ENCODE measurements at places on chromosomes 2 and 18.

DNA sequence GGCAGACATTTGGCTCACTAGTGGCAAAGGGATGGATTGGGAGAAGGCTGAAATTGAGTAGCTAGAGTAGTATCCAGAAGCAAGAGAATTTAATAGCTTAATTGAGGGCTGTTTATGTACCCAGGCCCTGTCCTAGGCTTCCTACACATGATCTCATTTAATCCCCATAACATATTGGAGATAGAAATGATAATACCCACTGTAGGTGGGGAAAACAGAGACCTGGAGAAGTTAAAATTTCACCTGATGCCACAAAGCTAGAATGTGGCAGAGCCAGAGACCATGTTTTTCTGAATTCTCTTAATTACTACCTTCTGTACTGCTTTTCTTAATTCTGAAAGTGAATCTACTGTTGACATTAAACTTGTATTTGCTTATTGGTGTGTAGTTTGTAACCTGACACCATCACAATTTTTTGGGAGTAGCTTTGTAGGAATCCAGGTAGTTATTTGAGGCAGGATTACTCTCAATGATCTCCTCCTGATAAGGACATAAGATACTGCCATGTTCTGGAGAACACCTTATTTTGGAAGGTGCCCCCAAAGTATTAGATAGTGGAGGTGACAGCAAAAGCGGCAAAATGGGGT, 42.2 kb downstream of the RAB10 start:
- ATAC-seq: no peak

DNA sequence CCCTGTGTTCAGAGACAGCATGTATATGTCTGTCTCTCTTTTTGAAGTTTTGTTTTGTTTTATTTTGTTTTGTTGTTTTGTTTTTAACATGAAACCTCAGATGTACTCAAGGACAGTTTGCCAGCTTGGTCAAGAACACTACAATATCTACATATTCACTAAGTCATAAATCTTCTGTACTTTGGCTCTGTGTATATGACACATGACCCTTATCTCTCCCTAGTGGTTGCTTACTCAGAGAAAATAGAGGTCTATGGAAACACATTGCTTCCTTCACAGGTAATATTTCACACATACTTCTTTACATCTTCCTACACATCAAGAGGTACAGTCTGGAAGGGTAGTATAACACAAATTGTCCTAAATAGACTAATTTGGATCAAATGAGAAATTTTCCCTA, 312.6 kb upstream of the VRK2 start:
- no peak for ATAC-seq

GRCh38 chr2:180184506-180184905, 177.4 kb upstream of the CWC22 start:
- peak; percentile 75 for ATAC-seq

- no peak for ATAC-seq
Observed at GRCh38 chr2:120710256-120710655, 25.4 kb upstream of the GLI2 start.

GRCh38 chr2:211435331-211435730, 878.9 kb downstream of the CPS1 start:
- ATAC-seq: no peak
